Activated CD4-positive, alpha-beta T cell treated with anti-CD3 and anti-CD28 coated beads, Interleukin-2, amount 50 U/mL, for 16 hours (primary cell): ENCODE measurements at places on chromosomes 7 and 10.
A peak's percentile ranks its signal among the peaks of the same experiment; 100 is the strongest.

GRCh38 chr10:86830043-86830591 is 73.7 kb downstream of the BMPR1A start:
- no peak for DNase-seq

DNA sequence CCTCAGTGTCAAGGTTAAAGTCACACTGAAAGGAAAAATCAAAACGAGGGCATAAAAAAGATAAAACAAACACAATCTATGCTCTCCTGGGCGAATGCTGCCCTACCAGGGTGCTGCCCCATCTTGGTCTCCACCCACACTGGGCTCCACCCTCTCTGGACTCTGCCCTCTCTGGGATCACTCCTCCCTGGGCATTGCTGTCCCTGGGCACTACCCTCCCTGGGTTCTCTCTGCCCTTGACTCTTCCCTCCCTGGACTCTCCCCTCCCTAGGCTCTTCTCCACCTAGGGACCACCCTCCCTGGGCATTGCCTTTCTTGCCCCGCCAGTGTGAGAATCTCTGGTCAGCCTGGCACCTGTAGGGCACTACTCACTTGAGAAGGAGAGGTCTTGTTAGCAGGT is 8.6 kb downstream of the GDF2 start:
- DNase-seq: no peak

DNA sequence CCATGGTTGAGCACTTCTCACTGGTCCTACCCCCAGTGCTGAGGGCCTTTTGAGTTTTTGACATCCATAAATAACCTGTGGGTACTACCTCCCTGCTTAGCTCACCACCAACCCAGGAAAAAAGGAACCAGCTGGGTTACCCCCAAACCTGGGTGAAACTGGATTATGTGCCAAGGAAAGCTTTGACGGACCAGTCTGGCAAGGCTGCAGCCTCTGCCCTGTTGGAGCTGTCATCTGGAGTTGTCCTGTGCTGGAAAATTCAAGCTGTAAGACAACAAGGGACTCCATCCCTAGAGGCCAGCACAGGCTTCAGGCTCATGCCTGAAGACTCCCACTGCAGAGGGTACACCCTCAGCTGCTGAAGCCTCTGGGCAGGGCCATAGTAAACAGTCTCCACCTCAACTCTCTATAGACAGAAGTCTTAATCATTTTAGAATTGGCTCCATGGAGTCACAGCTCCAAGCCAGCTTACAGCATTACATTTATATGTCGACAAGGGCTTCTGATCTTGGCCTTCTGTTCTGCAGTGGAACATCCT is 115.5 kb upstream of the AFAP1L2 start:
- DNase-seq: no peak

DNA sequence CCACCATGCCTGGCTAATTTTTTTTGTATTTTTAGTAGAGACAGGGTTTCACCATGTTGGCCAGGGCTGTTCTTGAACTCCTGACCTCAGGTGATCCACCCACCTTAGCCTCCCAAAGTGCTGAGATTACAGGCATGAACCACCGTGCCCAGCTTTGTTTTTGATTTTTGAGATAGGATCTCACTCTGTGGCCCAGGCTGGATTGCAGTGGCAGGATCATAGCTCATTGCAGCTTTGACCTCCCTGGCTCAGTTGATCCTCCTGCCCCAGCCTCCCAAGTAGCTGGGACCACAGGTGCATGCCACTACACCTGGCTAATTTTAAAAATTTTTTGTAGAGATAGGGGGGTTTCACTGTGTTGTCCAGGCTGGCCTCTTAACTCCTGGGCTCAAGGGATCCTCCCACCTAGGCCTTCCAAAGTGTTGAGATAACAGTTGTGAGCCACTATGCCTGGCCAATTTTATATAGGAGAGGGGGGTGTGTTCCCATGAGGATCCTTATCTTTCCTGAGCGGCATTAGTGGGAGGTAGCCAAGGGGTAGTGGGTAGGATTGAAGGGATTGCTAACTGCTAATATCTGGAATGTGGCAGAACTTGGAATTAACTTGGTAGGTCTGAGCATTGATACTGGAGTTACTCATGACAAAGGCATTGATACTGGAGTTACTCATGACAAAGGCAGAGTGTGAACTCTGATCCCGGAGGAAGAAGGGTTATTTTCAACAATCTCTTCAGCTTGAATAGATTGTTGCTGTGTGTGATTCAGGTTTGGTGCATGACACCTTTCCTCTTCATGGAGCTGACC is 1.0 kb upstream of the NOLC1 start:
- DNase-seq: no peak

GRCh38 chr7:124497176-124497575 is 268.4 kb downstream of the GPR37 start:
- DNase-seq: no peak

- DNase-seq: peak; percentile 90
These were observed 16.2 kb downstream of the HSPB1 start for GRCh38 chr7:76318488-76319353.

DNA sequence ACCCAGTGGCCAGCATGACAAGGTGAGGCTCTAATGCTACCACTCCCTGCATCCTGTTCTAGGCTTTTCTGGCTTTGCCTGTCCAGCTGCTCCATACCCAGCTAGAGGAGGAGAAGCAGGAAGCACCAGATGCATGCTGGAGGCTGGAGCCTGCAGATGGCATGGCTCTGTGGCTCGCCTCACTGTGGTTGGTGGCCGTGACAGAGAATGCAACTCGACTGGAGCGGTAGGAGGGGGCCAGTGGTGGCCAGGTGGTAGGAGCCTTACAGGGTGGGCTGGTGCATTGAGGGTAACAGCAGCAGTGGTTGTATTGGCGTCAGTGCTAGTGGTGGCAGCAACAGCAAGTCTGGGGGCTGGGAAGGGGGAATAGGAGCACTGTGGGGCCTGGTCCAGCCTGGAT is 128.6 kb downstream of the ZNF248 start:
- no peak for DNase-seq

GRCh38 chr10:118465300-118465874 is 123.3 kb upstream of the FAM204A start:
- no peak for DNase-seq

DNA sequence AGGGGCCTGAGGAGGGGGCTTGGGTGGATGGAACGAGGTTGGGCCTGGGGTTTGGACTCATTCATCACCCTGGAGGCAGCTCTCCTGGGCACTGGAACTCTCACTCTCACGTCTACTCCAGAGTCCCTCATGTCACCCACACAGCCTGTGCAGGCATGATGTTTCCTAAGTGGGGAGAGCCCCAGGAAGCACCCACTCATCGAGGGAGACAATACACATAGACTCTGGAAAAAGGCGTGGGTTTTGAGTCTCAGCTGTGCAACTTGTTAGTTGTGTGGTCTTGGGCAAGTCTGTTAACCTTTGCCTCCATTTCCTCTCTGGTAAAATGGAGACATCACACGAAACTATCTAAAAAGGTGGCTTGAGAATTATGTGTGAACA is 25.9 kb upstream of the RBM20 start:
- DNase-seq: peak; percentile 32

DNA sequence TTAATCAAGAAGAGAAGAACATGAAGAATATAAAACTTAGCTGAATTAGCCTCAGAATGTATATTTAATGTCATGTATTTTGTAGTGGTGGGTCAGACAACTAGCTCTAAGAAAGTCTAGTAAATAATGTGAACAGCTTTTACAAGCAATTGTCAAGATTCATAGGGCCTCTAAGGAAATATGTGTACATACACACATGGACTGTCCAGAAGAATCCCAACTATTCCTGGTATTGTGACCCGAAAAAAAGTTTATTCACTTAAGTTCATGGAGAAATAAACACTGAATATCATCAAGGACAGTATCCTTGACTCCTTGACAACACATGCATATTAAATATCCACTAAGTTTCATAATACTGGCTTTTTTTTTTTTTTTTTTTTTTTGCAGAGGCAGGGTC is 11.4 kb upstream of the TWIST1 start:
- DNase-seq: no peak

GRCh38 chr10:114525368-114525949 is 121.2 kb upstream of the AFAP1L2 start:
- DNase-seq: no peak

- DNase-seq: peak; percentile 85
These were observed 4.2 kb downstream of the IKZF1 start for GRCh38 chr7:50308532-50309385.

- DNase-seq: no peak
These were observed 44.3 kb downstream of the POLR3A start for GRCh38 chr10:77984986-77985385.

DNA sequence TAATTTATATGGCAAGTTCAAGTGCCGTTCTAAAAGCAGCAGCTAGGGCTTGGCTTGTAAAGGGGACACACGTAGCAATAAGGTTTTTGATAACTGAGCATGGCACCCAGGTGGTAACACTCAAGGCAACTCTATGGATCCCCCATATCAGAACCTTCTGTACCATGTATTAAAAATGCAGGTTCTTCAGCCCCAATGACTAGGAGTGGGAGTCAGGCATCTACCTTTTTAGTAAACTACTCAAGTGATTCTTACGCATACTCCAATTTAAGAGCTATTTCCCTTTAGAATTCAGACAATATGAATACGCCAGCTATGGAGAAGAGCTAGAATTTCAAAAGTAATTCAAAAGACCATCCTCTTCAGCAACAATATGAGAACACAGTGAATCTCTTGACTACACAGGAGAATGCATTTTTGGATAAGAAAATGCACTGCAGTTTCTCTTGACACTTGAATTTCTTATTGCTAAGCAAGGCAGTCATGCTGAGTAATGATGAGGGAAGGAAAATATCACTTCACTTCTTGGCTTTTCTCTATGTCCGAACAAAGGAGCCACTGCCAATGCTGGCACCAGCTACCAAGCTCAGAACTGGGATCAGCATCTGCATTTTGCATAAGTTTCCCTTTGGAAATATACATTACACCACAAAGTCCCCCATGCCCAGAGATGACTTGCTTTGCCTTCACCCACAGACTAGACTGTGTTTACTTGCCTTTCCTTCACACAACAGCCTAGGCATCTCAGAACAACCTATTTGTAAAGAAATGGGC is 53.5 kb downstream of the ABLIM1 start:
- no peak for DNase-seq

GRCh38 chr7:4631380-4632179 is 50.5 kb upstream of the FOXK1 start:
- no peak for DNase-seq

DNA sequence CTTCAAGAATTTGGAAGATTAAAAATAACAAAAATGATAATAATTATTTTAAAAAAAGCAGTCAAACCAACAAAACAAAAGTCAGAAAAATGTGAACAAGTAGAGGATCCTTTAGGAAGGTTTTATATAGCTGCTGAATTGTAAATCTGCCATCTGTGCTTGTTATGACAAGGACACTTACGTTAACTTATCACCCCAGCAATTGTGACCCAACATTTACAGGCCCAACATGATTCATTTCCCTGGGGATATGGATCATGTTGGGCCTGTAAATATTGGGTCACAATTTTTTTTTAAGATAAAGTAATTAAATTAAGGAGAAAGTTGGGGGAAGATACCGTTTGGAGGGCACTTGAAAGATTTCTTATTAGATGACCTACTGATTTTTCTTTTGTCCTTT is 261.4 kb upstream of the HABP2 start:
- DNase-seq: no peak
